ENCODE measurements at places on chromosomes 11 and 22.

- DNase-seq = no peak
Observed at GRCh38 chr11:121566279-121567168, 113.8 kb upstream of the SORL1-AS1 start.

- peak; percentile 35 for DNase-seq
Observed at GRCh38 chr11:48013269-48013901, 33.0 kb downstream of the PTPRJ start.

GRCh38 chr11:132992838-132993631 is 539.3 kb downstream of the OPCML start:
- DNase-seq = no peak

DNA sequence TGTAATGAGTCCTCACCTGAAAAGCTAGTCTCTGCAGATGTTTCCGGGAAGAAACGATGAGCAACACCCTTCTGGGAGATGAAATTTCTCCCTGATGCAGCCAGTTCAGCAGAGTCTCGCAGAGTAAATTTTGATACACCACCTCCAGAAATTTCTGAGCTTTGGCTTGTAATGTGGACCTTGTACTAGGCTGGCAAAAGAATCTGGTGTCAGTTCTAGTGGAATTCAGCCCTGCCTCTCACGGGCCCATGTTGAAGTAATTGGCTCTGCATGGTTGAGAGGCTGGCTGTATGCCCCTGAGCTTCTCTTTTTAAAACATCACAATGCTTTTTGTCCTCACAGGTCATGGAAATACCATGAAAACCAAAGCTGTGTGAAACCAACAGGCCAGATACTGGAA is at the start of gene GLYAT:
Gene GLYAT (minus strand): TSS at position 125 of the 400 bp plus-strand sequence. CDS start 7,447 bp downstream, outside the sequence.
- no peak for DNase-seq

- no peak for DNase-seq
Observed at GRCh38 chr11:61784506-61784805, 7.9 kb downstream of the TMEM258 start.
